ENCODE measurements at places on chromosomes 6 and 20.

- no peak for DNase-seq
Measured at GRCh38 chr20:45952861-45953260, 18.4 kb downstream of the PCIF1 start.

DNA sequence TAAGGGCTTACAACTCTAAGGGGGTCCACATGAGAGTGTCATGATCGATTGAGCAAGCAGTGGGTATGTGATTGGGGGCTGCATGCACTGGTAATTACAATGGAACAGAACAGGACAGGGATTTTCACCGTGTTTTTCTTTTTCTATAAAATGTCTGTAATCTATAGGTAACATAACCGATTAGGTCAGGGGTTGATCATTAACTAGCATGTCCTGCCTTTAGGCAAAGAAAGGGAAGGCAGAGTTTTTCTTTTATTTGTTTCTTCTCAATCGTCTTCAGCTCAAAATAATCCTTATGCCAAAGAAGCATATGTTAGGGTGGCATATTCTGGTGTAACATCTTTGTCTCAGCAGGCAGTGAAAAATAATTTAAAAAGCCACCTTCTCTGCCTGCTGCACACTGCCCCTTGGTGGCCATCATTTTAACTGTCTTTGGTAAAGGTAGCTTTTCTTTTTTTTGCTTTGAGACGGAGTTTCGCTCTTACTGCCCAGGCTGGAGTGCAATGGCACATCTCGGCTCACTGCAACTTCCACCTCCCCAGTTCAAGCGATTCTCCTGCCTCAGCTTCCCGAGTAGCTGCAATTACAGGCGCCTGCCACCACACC is 9.7 kb upstream of the CEP43 start:
- DNase-seq, result peak; percentile 53

- no peak for DNase-seq
Measured at GRCh38 chr6:9875605-9876353, 539.1 kb downstream of the TFAP2A start.

DNA sequence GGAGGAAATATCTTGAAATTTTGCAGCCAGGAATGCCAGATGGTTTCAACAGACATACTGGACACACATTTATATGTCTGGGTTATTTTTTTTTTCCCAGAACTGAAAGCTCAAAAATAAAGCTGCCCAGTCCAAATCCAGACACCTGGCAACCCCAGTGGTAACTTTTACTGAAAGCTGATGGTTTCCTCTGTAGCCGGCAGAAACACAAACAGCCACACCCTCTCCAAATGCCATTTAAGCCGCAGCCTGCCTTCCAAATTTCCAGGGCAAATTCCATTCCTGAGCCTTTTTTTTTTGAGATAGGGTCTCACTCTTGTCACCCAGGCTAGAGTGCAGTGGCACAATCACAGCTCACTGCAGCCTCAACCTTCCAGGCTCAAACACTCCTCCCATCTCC is 6.5 kb upstream of the PREX1 start:
- no peak for DNase-seq

GRCh38 chr6:152195896-152196295 is 388.4 kb downstream of the ESR1 start:
- no peak for DNase-seq

DNA sequence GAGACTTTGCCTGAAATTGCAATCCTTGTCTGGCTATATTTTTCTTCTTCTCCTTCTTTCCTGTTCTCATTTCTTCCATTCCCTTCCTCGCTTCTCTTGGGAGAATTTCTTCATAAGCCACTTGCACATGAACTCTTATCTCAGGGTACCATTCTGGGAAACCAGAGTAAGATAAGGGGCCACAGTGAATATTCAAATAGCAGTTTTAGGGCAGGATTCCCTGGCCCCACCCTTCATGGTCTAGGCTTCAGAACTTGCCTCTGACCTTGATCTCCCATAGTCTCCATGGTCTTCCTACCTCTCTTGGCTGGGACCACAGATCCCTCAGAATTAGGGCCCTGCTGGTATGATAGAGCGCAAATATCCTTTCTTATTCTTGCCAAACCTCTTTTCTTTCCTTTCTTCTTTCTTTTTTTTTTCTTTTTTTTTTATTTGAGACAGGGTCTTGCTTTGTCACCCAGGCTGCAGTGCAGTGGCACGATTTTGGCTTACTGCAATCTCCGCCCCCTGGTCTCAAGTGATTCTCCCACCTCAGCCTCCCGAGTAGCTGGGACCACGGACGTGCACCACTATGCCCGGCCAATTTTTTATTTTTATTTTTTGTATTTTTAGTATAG is 123.0 kb upstream of the CITED2 start:
- DNase-seq, result no peak

DNA sequence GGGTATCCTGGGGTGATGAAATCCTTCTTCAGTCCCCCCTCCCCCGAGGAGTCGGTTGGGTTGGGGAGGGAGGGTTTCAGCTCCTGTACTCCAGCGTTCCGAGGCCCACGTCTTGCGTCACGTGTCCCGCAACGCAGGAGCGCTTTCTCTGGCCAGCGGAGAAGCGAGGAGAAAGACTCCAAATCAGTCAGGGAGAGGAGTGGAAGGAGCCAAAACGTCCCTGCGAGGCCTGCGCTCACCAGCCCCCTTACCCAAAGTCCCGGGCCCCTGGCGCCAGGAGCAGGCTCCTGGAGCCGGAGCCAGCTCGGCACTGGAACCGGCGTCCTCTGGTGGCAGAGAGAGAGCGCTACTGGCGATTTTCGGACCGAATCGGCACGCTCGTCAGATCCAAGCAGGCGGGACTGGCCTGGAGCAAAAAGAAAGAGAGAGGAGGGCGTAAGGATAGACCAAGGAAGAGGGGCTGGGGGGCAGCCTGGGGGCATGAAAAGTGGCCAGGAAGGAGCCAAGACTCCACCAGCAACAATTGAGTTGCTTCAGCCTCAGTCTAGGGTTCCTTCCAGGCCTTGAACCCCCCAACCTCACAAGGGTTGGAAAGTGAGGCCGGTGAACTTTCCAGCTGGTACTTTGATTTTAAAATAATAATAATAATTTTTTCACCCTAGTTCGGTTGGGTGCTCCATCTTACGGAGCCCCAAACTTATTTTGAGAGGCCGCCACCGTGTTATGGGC is at the start of gene GNAS:
Gene GNAS, plus strand, starts transcription at position 174 of the 729 bp plus-strand sequence.
- DNase-seq, result peak; percentile 17

- DNase-seq, result no peak
Measured at GRCh38 chr20:16209951-16210361, 363.3 kb downstream of the KIF16B start.

DNA sequence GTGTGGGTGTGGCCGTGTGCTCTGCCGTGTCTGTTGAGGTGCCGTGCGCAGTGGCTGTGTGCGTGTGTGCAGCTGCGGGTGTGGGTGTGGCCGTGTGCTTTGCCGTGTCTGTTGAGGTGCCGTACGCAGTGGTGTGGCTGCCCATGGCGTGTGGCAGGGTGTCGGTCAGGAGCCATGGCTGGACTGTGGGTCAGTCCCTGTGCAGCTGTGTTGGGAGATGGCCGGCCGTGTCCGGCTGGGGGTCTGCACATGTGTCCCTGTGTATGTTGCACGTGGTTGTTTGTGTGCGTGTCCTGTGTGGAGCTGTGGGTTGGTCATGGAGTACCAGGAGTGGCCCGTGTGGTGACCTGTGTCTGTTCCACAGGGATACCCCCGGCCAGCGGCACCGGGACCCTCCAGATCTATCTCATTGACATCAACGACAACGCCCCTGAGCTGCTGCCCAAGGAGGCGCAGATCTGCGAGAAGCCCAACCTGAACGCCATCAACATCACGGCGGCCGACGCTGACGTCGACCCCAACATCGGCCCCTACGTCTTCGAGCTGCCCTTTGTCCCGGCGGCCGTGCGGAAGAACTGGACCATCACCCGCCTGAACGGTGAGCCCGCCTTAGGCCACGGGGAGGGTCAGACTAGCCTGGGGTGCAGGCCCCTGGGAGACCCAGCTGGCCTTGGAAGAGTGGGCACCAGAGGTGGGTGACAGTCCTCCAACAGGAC is 137.7 kb downstream of the TAF4 start:
- DNase-seq, result no peak

DNA sequence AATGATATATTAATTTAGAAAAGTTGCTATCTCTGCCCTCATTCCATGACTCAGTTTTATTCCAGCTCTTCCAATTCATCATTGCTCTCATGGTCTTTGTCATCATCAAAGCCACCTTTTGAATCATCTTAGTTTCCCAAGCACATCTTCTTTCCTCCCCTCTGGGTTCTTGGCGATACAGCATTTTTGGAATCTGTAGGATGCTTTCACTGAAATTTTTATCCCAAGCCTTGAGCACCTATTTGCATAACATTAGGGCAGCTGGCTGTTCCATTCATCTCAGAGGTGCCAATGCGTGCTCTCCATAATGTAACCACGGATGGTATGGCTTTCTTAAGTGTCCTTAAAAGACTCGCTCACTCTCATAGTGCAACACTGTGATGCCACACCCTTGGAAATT is 100.4 kb downstream of the SNX5 start:
- no peak for DNase-seq

DNA sequence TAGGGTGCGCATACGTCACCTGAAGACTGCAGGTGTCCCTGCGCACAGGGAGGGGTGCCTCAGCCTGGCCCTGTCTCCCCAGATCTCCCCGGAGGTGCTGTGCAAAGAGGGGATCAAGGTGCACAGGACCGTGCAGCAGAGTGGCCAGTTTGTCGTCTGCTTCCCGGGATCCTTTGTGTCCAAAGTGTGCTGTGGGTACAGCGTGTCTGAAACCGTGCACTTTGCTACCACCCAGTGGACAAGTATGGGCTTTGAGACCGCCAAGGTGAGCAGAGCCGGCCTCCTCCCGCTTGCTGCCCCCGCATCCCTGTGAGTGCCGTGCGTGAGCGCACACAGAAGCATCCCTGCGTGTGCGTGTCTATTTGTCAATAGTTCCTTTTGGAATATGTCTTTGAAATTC is 150.7 kb downstream of the DTNBP1 start:
- no peak for DNase-seq

GRCh38 chr6:84798257-84798656 is 33.9 kb upstream of the TBX18 start:
- no peak for DNase-seq

DNA sequence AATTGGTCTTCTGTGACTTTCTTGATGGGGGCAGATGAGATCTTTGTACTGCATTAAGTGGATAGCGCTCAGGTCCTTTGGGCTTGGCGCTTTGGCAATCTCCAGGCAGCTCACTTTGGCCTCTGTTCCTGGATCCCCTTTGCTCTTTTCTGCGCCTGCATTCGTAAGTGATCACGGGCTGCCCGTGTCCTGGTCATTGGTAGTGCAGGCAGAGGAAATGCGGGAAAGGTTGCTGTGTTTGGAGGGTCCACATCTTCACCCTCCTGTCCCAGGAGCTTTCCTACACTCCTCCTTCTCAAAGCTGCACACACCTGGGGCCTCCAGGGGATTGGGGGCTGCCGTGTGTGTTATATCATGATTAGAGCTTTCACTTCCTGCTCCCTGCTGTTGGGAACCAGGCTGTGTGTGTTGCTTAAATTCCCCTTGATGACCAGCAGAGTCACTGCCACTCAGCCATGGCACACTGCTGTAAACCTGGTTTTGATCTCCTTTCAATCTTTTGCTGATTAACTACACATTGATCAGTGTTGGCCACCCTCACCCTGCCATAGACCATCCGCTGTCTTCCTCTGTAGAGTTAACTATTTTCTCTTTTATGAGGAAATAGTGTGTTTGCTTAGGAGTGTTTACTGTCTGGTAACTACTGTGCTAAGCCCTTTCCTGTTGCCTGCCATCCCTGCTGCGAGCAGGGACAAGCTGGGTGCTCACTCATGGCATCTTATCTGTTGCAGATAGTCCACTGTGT is 13.0 kb upstream of the SNHG17 start:
- no peak for DNase-seq

- no peak for DNase-seq
Measured at GRCh38 chr6:120278689-120279396, 929.3 kb upstream of the MAN1A1 start.

- no peak for DNase-seq
Measured at GRCh38 chr6:119205911-119206618, 127.6 kb upstream of the FAM184A start.

DNA sequence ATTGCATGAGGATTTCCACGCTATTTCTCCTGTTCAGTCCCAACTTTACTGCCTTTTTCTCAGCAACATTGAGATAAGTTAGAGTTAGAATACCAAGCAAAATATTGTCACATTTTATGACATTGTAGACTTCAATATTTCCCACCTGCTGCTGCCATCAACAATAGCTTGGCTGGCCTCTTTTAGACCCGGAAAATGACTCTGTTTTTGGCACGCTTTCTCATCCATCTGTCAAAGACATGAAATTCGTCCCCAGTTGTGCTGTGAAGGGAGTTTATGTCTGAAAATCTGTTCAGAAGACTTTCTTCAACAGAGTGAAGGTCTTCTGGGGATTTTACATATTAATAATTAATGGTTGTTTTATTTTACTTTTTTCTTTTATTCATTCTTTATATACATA is 857.3 kb downstream of the FRK start:
- DNase-seq, result no peak
